CD4-positive, alpha-beta memory T cell (primary cell): ENCODE measurements at places on chromosomes 4 and X.

DNA sequence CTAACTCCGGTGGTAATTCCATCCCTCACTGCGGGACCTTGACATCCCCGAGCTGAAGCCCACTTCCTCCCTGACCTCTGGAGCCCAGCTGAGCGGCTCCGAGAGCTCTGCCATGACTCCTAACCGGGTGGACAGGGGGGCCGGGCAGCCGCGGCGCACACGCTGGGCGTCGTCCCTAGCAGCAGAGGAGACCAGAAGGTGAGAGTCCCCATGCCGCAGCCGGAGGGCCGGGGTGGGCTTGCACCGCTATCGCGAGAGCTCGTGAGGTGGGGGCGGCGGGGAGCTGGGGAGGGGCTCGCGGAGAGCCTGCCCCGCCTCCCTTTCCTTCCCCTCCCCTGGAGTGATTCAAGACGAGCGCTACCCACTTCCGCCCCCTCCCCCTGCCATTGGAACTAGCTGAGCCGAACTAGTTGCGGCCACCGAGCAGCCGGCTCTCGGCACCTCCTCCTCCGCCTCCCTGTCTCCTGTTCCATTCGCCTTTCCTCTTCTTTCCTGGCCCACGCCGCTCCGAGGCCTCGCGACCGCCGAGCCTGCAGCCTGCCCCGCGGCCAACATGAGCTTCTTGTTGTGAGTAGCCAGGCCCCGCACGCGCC, at the start of gene MOB1B:
Gene MOB1B (plus strand): TSS at position 386 of the 593 bp plus-strand sequence. CDS start 168 bp downstream, at position 554.
- peak; percentile 83 for DNase-seq

DNA sequence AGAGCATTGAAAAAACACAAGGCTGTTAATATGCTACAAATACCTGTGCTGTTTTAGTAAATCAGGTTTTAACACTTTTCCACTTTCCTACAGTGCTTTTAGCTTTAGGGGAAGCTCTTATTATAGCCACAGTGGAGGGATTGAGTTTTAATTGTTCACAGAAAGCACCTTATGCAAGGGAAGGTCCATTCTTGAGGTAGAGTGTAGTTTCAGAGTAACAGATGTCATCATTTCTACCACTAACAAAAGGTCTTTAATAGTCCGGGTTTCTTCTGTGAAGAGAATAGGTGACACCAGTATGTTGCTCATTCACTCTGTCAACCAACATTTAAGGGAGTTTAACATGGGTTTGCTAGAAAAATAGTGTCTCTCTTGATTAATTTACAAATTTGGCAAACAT, 104.4 kb downstream of the STIM2 start:
- no peak for DNase-seq

DNA sequence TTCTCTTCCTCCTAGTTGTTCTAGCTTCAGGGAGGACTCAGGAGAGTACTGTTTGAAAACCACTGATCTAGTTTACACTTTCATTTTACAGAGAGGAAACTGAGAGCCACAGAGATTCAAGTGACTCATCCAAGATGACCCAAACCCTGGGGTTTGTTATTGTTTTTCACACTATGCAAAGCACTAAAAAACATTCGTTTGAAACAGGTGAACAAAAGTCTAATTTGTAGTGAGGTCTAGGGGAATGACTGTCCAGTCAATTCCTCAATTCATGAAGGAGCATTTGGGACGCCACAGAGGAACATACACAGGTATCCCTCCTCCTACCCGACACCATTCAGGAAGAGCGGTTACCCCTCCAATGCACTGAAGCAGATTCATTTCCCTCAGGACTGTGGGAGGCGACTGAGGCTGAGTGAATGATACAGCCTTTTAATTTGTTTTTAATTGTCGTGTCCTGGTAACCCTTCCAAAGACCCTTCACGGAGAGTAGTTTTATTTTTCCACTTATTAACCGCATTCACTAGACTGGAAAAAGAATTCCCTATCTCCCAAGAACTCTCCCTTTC, 30.3 kb downstream of the TLR10 start:
- no peak for DNase-seq

- no peak for DNase-seq
These were observed 2.8 kb upstream of the NKX1-1 start for GRCh38 chr4:1409079-1409478.

DNA sequence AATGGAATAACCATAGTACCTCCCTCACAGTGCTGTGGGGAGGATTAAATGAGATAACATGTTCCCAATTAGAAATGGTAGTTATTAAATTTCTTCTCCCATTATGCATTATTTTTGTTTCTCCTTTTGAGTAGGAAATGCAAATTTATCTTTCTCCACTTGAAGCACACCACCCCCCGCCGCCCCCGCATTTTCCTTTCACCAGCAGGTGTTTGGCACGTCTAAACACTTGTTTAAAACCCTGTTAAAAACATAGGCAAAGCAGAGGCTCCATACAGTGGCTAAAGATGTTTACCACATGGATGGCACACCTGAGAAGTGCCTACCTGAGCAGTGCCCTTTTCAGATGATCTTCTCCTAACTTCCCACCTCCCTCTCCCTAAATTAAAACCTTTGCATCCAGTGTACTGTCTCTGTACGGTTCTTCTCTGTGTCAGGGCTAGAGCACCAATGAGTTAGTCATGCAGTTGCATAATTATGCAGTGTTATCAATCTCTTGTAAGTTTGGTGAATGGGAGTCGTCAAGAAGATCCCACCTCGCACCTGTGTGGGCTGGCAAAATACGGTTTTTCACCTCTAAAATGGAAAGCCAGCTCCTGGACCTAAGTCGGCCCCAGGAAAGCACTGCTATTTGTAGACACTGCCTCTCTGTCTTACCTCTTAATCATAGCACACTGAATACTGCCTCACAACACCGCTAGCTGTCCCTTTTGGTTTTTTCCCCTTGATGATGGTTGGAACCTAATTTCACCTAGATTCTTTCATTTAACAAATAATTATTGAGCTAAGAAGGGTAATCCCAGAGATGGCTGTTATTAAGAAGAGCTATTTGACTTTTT, 122.0 kb downstream of the CT47B1 start:
- DNase-seq, result no peak

DNA sequence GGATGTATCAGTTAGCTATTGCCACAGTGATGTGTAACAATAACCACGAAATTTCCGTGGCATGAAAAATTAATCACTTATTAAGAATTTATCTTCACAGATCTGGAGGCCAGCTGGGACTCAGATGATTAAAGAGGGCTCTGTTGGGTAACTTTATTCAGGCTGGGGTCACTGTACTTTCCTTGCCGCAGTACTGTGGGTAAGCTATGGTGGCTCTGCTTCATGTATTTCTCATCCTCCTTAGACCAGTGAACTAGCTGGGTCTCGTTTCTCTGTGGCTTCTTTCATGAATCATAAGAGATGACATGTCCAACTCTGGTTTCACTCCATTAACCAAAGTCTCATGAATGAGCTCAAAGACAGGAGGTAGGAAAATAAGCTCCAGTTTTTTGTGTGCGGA, 13.5 kb downstream of the TEX13B start:
- DNase-seq, result no peak

- no peak for DNase-seq
These were observed 220.0 kb downstream of the NWD2 start for GRCh38 chr4:37464373-37465128.

DNA sequence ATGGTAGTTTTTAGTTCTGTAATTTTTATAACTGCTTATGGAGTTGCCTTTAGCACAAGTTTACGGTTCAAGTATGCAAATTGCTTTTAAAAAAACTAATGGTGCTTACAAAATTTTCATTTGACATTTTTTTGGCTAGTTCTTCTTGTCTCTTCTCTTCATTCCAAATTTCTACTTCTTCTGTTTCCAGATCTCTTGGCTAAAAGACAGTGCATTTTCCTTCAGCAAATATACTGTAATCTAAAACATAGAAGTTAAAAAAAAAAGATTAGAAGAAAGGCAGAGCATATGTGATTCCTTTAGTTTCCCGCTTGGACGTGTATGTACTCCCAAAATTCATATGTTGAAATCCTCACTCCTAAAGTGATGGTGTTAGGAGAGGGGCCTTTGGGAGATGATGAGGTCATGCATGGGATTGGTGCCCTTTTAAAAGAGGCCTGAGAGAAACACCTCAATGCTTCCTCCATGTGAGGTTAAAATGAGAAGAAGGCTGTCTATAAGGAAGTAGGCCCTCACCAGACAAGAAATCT, 132.1 kb upstream of the NPY2R start:
- no peak for DNase-seq

- no peak for DNase-seq
These were observed 134.7 kb downstream of the LHFPL1 start for GRCh38 chrX:112545051-112545450.

DNA sequence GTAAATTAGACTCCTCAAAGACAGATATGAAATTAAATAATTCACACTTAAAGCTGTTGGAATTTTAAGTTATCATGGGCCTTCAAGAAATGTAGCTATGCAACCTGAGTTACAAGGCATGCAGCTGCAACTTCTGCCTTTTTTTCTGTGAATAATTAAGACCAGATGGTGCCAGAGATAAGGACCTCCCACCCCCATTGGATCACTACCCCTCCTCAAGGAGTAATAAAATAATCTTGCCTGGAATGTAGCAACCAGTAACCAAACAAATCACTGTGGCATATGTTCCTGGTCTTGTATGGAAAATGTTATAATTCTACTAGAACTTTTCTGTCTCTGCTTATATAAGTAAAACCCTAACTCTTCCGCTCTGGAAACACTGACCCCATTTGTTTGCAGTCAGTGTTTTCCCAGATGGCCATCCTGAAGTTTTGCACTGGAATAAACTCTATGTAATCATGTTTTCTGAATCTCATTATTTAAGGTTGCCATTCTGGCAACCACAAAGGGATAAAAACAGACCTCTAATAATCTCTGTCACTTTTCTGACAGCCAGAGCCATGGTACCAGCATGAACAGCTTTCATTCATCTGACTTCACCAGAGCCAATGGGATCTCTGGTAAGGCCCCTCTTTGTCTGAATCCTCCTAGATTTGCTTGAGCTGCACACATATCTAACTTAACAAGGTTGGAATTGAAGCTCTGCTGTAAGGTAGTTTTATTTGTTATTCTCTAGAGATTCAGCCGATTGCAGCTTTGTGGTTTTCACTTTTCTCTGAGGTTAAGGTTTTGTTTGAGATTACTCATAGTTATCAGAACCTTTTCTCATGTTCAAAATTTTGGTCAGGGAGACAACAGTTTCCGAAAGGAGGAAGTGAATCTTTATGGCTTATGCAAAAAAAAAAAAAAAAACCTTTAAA, 274.6 kb downstream of the NAF1 start:
- no peak for DNase-seq

GRCh38 chr4:145389550-145389949, 92.1 kb upstream of the SMAD1 start:
- DNase-seq, result no peak

- no peak for DNase-seq
These were observed 140.0 kb downstream of the KLHL8 start for GRCh38 chr4:87080462-87080861.

- DNase-seq, result no peak
These were observed 20.2 kb downstream of the MMRN1 start for GRCh38 chr4:89914609-89915550.

DNA sequence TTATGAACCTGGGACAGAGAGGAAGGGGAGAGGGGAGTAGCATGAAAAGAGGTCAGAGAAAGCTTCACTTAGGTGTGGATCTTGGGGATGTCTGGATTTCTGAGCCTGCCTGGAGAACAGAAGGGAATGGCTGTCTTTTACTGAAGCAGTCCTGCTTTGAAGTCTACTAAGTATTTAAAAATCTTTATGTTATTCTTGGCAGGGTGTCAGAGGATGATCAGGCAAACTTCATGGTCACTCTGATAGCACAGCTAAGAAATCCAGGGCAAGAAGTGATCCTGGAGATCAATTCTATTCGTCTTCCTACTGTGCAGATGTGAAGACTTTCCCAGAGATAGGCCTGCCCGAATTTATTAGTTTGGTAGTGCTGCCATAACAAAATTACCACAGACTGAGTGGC, 464.4 kb upstream of the BOD1L1 start:
- no peak for DNase-seq

DNA sequence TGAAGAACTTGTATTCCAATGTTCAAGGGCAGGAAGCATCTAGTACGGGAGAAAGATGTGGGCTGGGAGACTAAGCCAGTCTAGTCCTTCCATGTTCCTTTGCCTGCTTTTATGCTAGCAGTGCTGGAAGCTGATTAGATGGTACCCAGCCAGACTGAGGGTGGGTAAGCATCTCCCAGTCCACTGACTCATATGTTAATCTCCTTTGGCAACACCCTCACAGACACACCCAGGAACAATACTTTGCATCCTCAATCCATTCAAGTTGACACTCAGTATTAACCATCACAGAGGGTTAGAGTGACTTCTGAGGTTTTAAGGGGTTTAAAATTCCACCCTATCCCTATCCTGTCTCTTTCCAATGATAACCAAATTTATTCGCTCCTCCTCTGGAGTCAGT, 6.5 kb downstream of the HMGN5 start:
- DNase-seq, result no peak

GRCh38 chrX:107713543-107714205, 61.9 kb downstream of the TSC22D3 start:
- DNase-seq, result peak; percentile 45

DNA sequence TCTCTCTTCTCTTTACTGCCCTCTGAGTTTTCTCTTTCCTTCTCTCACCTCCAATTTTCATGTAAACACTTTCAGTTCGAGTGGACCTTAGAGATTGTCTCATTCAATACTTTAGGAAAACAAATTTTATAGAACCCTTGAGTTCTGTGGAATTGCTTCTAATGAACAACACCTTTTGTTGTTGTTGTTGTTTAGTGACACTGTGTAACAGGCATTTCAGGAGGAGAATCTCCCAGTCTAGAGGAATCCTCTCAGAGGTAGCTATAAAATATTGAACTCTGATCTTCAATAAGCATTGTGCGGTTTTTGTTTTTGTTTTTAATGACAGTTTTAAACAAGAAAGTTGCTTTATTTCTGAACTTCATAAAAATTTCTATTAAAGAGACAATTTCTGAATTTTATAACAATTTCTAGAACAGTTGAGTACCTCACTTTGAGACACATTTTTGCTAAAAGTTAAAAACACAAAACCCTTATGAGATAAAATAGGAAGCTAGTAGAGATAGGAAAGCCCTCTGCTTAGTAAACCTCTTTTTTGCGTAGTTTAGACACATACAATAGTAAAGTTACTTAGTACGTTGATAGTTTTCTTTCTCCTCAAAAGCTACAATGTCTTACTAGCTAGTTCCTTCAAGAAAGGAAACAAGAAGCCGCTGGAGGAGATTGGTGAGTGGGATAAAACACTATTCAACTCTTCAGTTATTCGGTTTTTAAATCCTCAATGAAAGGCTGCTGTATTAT, 38.8 kb downstream of the CLCN3 start:
- peak; percentile 26 for DNase-seq
